ENCODE measurements at places on chromosomes 7 and 10. TPM values are rescaled to one million over a fixed set of nuclear protein-coding genes. Genes with fewer than 3 reads are reported as not detected.

GIMAP5 gene
- 11.7 TPM for polyA plus RNA-seq

RARRES2 gene
- polyA plus RNA-seq = 229 TPM

ASIC3 gene
- polyA plus RNA-seq = 2.2 TPM

DPYSL4 gene
- 12.4 TPM for polyA plus RNA-seq

NEUROD6 gene
- polyA plus RNA-seq = not detected

RAPGEF5 gene
- polyA plus RNA-seq = 88.7 TPM

HOXA10 gene
- 0.12 TPM for polyA plus RNA-seq

OR2A5 gene
- 0.25 TPM for polyA plus RNA-seq

ACTR3C gene
- 9.4 TPM for polyA plus RNA-seq

SMKR1 gene
- 0.61 TPM for polyA plus RNA-seq

CRYGN gene
- polyA plus RNA-seq = 0.55 TPM

CALHM3 gene
- polyA plus RNA-seq = not detected

OGA gene
- polyA plus RNA-seq = 263 TPM

ABCC2 gene
- polyA plus RNA-seq = 0.91 TPM

INSYN2A gene
- polyA plus RNA-seq = 1.7 TPM

TUBB8 gene
- 0.76 TPM for polyA plus RNA-seq

HOXA1 gene
- 2.7 TPM for polyA plus RNA-seq

GPR26 gene
- polyA plus RNA-seq = not detected

WEE2 gene
- 0.26 TPM for polyA plus RNA-seq

Data from right lung (tissue), 10 donors.